ENCODE measurements at places on chromosomes 12 and 14.

DNA sequence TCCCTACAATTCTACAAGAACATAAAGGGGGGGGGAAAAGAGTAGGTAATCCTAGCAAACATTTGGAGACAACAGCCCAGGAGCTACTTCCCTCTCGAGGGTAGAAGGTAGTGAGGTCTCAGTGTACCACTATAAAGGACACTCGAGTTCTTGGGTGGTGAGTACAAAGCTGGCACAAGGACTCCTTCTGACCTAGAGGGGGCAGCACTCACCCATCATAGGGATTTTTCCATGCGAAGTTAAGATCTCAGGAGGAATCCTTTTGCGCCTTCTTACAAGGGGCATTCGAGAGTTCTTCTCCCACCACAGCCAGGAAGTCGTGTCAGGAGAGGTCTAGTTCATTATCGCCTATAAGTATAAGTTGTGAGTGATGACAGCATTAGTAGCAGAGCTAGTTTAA is 200.2 kb upstream of the RBM19 start:
- DNase-seq: no peak

- no peak for DNase-seq
These were observed 3.4 kb downstream of the GPX2 start for GRCh38 chr14:64938972-64939816.

- DNase-seq: no peak
These were observed 71.4 kb upstream of the SRSF5 start for GRCh38 chr14:69695322-69696203.

DNA sequence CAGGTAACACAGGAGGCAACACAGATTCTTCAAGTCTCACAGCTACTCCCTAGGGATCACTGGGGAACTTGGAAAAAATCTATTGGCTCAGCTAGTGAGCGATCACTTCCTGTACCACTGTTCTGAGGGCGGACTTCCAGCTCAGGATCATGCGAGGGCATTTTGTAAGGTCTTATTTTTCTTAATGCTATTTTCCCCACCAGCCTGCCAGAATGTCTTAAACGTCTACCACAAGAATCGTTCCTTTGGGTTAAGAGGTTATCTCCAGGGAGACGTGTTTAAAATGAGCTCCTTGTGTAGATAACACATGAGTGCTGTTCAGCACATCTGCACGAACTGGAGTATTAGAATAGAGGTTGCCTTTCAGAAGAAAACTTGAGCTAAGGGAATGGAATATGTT is 162.6 kb downstream of the ETNK1 start:
- DNase-seq: no peak

- DNase-seq: no peak
These were observed 47.9 kb downstream of the WDR20 start for GRCh38 chr14:102187568-102188001.

DNA sequence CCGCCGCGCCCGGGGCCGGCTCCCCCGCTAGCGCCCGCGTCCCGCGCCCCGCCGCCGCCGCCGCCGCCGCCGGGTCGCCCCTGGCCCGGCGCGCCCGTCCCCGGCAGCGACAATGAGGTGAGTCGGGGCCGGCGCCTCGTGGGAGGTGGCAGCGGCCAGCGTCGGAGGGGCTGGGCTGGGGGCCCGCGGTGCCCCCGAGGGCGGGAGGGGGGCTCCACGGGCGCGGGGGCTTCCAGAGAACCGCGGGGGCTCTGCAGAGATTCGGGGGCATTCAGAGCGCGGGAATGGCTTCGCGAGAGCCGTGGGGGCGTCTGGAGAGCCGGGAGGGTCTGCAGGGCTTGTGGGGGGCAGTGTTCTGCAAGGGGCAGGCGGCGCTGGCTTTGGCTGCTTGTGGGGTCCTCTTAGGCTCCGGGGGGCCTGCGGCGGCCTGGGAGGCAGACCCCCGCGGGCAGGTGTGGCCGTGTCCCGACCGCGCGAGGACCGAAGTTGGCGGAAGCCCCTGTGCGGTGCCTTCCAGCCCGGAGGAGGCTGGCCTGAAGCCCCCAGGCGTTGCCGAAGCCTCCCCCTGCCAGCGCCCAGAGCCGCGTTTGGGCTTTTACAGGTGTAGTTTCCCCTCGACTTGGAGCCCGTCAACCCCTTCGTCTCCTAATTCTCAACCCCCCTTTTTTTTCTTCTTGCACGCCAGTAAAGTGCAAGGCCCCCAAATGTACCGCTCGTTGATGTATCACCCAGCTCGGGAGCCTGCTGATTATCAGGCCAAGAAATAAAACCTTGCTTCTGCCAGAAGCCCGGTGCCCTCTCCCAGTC is 93.1 kb upstream of the EVL start:
- DNase-seq: peak; percentile 22

DNA sequence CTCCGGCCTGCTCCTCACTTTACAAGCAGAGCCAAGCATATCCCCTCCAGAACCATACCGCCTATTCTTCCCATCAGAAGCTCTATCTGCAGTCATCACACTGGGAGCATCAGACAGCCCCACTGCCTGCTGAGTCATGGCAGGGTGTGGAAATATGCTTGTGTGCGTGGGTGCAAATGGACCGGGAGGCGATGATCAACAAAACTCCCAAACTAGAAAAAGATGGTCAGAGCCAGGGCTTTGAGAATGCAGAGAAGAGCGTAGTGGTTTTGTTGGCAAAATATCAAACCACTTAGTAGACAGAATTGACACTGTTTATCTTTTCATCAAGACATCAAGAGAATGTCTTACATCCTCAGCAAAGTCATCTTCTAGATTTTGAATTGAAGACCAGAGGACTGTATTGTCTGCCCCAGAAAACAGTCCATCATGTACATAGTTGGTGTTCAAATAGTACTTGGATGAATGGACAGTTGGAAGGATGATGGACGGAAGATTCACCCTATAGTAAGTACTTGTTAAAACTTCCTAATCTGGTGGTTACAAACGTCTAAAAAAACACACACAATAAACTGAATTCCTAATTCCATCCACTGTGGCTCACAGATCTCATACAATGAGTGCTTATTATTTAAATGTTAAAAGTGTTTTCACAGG is 54.9 kb downstream of the VWF start:
- no peak for DNase-seq

- no peak for DNase-seq
These were observed 428 bp downstream of the RNF41 start for GRCh38 chr12:56221232-56221756.
